AG09319 (cell line): ENCODE measurements at places on chromosomes 3 and 15.

GRCh38 chr3:171810629-171811294 is 479 bp upstream of the PLD1 start:
- DNase-seq, result no peak

DNA sequence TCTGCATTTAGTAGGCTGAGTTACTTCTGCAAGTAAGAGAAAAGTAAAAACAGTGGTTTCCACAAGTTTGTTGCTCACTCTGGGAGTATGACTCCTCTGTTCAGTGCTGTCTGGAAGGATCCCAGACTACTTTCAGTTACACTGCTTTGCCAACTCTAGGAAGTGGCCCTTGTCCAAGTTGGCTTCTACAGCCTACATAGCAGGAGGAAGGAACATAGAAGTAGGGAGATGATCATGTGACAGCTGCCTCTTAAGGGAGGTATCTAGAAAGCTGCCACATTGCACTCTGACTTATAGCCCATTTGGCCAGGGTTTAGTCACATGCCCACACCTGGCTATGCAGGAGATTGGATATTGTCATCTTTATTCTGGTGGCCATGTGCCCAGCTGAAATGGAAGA is 298.1 kb downstream of the NSUN3 start:
- DNase-seq, result no peak

DNA sequence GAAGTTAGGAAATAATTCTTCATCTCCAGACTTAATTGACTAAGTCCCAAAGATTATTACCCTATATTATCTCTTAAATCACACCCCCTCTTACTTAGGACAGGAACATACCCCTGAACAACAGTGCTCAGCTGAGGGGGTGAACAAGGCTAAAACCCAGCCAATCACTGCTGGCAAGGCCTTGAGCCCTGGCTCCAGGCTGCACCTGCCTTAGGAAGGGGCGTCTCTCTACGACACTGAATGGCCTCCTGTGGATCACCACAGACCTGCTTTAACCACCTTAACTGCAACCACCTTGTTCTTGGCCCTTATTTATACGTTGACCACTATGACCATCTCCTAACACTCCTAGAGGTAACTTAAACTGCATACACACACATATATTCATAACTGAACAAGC is 267.4 kb upstream of the THBS1 start:
- no peak for DNase-seq

DNA sequence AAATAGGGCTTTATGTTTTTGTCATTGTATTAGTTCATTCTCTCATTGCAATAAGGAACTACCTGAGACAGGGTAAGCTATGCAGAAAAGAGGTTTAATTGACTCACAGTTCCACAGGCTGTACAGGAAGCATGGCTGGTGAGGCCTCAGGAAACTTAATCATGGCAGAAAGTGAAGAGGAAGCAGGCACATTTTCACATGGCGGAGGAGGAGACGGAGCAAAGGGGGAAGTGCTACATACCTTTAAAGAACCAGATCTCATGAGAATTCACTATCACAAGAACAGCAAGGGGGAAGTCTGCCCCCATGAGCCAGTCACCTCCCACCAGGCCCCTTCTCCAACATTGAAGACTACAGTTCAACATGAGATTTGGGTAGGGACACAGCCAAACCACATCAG is 25.6 kb downstream of the CEP63 start:
- no peak for DNase-seq

GRCh38 chr3:7000501-7000900 is 139.6 kb downstream of the GRM7 start:
- no peak for DNase-seq
